Endothelial cell of umbilical vein (primary cell): ENCODE measurements at places on chromosomes 5 and 9. TPM values are rescaled to one million over a fixed set of nuclear protein-coding genes. Genes with fewer than 3 reads are reported as not detected.

DNA sequence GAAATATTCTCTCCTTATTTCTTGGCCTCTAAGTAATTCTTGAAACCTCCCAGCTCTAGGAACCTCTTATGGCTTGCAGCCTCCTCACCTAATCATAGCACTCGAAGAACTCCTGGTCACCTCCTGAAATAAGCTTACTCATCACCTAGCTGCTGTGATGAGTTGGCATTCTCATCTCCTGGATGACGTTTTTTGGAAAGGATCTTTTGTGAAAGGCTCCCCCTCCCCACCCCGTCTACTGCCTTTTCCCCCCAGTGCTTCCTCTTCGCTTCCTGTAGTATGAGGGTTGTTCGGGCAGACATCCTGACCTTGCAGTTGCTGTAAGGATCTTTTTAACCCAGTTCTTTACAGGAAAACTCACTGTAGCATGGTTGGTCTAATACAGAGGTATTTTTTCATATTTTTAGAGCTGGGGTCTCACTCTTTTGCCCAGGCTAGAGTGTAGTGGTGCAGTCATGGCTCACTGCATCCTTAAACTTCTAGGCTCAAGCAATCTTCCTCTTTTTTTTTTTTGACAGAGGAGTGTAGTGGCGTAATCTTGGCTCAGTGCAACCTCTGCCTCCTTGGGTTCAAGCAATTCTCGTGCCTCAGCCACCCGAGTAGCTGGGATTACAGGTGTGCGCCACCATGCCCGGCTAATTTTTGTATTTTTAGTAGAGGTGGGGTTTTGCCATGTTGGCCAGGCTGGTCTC, 41.8 kb downstream of the ARHGAP26 start:
- no peak for DNase-seq

The MRPL22 gene
- 65.6 and 66.9 TPM in 2 replicates for polyA plus RNA-seq

The RNF180 gene
- 0.62 and 0.65 TPM in 2 replicates for polyA plus RNA-seq

The CCL21 gene
- polyA plus RNA-seq = 0.17 TPM in 1 of 2 replicates, not detected in the other

DNA sequence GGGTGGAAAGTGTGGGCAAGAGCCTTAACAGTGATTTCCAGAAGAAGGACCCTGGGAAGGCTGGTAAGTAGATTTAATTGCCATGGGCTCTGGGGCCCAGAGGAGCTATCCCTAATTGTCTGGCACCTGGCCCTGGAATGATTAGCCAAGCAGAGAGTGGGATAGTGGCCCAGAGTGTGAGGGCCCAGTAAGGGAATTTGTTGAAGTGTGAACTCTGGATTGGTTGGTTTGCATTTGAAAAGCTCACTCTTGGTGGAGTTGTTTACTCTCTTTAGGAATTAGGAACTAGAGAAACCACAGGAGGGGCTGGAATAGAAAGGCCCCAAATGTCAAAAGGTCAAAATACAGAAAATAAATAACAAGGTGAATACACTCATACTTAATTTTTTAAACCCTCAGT, 207.1 kb downstream of the GABRG2 start:
- no peak for DNase-seq

The CD274 gene
- 25.4 and 27.9 TPM in 2 replicates for polyA plus RNA-seq

The LRRTM2 gene
- polyA plus RNA-seq = 0.06 and 0.10 TPM in 2 replicates

GRCh38 chr5:7754997-7755596, 95.8 kb downstream of the CFAP90 start:
- peak; percentile 25 for DNase-seq

- no peak for DNase-seq
Measured at GRCh38 chr9:115192835-115193525, 75.0 kb upstream of the TNC start.

The ADAM19 gene
- polyA plus RNA-seq = 10.0 and 10.4 TPM in 2 replicates

The ANKRD20A1 gene
- 0.47 and 0.56 TPM in 2 replicates for polyA plus RNA-seq

The ANKRD34B gene
- not detected in 2 replicates for polyA plus RNA-seq

GRCh38 chr9:82790875-82791274, 272.1 kb downstream of the RASEF start:
- no peak for DNase-seq

The CCDC192 gene
- not detected in 2 replicates for polyA plus RNA-seq

- no peak for DNase-seq
Measured at GRCh38 chr9:137907776-137908175, 30.2 kb downstream of the CACNA1B start.

The NKD2 gene
- polyA plus RNA-seq = 0.03 and 0.08 TPM in 2 replicates

DNA sequence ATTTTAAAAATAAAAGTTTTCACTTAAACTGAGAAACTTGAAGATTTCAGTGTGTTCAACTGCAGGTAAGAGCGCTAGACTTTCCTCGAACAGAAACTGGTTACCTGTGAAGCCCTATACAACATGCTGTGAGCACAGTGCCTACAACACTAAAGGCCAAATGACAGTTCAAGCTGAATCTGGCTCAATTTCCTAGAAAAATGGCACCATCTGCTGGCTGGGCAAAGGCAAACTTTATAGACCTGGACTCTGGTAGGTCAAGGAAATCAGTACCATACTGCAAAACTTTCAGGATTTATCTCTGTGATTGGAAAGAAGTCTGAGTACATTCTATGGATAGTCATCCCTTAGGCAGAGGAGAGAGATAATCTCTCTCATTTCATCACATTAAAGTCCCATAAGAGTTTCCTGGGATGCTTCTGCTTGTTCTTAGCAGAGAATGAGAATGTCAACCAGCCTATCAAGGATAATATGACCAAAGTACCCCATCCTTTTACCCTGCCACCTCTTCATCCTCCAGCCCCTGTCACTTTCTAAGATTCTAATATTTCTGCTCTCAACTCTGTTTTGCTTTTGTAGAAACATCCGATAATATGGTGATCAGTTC, 31.8 kb upstream of the FOXB2 start:
- peak; percentile 15 for DNase-seq

- DNase-seq = no peak
Measured at GRCh38 chr5:168600409-168600808, 21.2 kb upstream of the PANK3 start.

GRCh38 chr9:85960688-85961093, 19.7 kb downstream of the NAA35 start:
- DNase-seq = peak; percentile 21

- DNase-seq = peak; percentile 73
Measured at GRCh38 chr5:78983601-78984438, 1.3 kb downstream of the ARSB start.

DNA sequence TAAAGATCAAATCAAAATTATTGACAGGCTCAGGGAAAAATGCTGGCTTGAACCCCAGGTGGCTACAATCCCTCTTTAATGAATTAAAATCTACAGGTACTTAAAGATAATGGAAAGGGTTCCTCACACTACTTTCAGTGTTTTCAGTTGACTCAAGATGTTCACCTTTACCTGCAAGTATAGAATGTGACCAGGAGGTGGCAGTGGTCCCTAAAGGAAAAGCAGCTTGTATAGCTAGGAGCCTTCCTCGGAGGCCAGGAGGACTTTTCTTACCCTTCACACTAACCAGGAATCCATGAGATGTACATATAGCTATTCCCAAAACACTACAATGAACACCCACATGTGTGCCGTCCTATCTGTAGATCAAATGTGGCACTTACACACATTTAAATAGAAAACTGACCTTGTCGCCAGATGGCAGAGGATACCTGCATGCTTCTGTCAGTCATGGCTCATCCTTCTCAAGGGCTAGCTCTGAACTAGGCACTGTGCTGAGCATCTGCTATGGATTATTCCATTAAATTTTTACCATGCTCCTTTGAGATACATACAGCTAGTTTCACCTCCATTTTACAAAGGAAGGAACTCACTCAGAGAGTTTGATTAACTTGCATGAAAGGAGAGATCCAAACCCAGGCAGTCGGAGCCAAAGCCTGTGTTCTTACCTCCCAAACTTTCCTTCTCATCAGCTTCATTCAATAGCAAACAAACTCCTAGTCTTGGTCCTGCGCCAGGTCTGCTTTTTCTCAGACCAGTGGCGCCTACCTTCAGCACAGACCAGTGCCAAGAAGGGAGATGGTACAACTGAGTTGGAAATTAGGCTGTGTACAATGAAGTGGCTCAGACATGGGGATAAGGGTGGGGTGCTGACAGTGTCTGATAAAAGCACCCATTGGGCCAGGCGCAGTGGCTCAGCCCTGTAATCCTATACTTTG, 24.5 kb downstream of the C9orf152 start:
- DNase-seq = peak; percentile 74

DNA sequence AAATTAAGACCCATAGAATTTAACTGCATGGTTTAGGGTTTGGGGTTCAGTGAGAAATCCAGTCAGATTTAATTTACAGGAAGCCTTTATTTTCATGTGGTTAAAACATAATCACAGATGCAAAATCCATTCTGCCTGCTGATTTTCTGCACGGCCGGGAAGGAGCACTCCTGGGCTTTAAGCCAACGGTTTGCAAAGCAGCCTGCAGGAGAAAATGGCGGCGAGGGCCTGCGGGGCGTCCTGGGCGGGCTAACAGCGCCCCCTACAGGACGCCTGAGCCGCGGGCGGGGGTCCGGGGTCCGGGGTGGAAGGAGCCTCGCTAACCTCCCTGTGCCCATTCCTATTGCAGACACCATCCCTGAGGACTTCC, 47.6 kb downstream of the THBS4 start:
- peak; percentile 59 for DNase-seq

The DOK3 gene
- 4.8 and 5.1 TPM in 2 replicates for polyA plus RNA-seq

The MARVELD2 gene
- polyA plus RNA-seq = 5.3 and 5.7 TPM in 2 replicates

The PDLIM4 gene
- 112 and 193 TPM in 2 replicates for polyA plus RNA-seq

GRCh38 chr9:28882529-28882928, 1309.2 kb upstream of the C9orf72 start:
- DNase-seq = no peak

The PFN3 gene
- not detected in 2 replicates for polyA plus RNA-seq

The TEK gene
- 20.4 and 26.9 TPM in 2 replicates for polyA plus RNA-seq

DNA sequence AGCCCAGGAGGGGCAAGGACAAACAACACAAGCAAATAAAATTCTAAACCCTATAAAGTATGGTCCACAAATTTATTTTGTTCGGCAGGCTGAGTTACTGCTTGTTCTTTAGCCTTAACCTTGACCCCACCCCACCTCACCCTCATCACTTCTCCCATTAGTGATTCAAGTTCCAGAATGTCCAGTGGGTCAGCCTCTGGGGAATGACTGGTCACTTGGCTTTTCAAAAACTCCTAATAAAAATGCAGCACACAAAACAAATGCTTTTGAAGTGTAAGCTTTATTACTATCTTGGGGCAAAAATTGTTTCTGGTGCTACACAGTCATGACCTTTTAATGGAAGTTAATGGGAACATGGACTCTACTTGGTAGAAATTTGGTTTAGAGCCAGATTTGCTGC, 142.1 kb downstream of the MPDZ start:
- no peak for DNase-seq

- no peak for DNase-seq
Measured at GRCh38 chr5:108238936-108239887, 142.7 kb downstream of the FBXL17 start.

GRCh38 chr5:102523541-102524175, 24.9 kb upstream of the SLCO6A1 start:
- DNase-seq = no peak

DNA sequence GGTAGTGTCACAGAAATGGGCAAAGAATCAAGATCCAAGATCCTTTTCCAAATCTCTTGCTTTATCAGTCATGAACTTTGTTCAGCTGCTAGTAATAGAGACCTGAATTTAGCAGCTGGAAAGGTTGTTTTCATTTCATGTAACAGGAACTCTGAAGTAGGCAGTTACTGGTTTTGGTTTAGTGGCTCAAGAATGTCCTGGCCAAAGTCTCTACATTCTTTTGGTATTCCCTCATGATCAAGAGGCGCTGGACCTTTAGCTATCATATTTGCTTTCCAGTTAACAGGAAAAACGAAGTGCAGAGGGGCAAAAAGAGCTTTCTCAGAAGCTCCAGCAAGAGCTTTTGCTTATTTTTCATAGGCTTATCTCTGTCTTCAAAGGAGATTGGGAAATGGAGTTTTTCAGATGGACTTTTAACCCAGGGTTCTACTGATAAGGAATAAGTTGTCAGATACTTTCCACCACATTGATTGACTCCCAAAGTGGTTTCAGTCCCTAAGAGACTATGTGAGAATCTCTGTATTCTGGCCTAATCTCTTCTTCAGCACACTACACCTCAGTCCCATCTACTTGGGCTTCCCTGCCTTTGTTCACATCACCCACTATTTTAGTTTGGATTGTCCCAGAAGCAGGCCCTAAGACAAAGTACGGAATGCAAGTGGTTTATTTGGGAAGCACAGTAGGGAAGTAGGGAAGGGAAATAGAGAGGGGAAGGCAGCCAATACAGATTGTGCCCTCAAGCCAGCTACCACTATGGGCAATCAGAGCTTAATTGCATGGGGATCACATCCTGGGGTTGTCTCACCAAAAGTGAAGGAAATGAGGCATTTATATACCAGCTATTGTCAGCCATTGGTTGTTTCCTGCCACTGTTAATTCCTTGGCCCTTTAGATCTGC, 359.3 kb downstream of the LRRC70 start:
- peak; percentile 18 for DNase-seq

The CDC23 gene
- 25.2 and 28.5 TPM in 2 replicates for polyA plus RNA-seq

GRCh38 chr5:9716838-9717281, 86.7 kb upstream of the TAS2R1 start:
- DNase-seq = no peak
